ENCODE measurements at places on chromosomes 1 and 21.
A peak's percentile ranks its signal among the peaks of the same experiment; 100 is the strongest.

GRCh38 chr1:165637427-165637826, 6.4 kb downstream of the MGST3 start:
- peak; percentile 64 for DNase-seq

DNA sequence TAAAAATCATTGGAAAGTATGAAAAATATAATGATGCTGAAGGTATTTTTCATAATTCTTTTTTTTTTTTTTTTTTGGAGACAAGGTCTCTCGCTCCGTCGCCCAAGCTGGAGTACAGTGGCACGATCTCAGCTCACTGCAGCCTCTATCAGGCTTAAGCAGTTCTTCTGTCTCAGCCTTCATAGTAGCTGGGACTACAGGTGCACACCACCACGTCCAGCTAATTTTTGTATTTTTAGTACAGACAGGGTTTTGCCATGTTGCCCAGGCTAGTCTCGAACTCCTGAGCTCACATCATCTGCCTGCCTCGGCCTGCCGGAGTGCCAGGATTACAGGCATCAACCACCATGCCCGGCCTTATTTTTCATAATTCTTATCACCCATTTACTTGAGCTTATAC, 13.3 kb downstream of the SMAP2 start:
- DNase-seq: no peak

GRCh38 chr1:150973836-150974579, 627 bp downstream of the CERS2 start:
- DNase-seq: no peak

- DNase-seq: no peak
Measured at GRCh38 chr1:245687636-245688535, 533.1 kb downstream of the KIF26B start.

DNA sequence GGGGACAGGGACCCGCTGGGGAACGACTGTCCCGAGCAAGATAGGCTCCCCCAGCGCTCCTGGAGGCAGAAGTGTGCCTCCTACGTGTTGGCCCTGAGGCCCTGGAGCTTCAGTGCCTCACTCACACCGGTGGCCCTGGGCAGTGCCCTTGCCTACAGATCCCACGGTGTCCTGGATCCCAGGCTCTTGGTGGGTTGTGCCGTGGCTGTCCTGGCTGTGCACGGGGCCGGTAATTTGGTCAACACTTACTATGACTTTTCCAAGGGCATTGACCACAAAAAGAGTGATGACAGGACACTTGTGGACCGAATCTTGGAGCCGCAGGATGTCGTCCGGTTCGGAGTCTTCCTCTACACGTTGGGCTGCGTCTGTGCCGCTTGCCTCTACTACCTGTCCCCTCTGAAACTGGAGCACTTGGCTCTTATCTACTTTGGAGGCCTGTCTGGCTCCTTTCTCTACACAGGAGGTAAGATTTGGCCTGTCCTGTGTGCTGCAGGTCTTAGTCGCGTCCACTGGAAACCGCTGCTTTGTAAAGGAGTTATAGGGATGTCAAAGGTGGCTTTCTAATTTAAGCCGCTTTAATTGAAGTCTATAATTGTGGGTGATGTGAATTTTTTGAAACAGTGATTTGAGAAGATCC, 717 bp downstream of the UBIAD1 start:
- DNase-seq: no peak

DNA sequence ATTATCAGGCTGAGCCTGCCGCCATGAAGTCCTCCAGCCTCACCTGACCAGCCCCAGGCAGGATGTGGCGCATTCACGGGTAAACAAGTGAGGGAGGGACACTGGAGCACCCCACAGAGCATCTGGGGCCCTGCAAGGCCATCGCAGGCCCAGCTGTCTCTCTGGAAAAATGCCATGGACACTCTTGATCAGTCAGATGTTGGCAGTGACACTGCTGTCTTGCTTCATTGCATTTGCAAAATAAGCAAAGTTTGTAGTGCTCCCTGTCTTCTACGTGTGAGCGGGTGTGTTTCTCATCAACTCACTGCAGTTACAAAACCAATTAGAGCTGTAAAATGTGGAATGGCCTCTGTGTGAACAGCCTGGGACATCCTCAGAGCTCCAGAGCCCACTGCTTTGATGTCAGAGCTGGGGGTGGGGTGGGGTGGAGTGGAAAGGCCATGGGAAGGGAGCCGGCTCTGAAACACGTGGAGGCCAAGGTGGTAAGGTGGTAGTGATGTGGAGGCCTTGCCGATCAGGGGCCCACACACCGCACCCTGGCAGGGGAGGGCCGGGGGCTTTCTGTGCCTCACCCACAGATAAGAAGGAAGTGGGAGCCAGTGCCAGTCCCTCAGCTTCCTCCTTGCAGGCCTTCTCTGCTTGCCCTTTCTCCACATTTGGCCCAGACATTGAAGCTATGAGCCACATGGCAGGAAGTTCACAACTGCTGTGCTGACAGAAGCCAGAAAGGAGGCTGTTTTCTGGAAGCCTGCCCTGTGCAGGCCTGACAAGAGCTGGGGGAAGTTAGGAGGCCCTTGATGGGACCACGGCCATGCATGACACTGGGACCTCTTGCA, 254.9 kb downstream of the RHOU start:
- no peak for DNase-seq

DNA sequence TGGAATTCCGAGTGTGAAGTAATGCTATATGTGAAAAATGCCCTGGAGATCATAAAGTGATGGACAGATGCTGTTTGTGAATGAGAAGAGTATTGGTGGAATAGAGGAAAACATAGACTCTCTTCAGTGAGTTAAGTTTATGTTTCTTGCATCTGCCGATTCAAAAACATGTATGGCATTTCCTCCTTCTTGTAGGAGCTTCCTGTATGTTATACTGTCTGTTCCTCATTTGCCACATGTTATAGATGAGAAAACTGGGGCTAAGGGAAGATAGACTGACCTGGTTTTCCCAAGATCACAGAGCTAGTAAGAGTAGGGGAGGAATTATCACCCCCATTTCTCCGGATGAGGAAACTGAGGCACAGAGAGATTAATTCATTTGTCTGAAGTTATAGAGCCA, 41.1 kb upstream of the IL20 start:
- no peak for DNase-seq

DNA sequence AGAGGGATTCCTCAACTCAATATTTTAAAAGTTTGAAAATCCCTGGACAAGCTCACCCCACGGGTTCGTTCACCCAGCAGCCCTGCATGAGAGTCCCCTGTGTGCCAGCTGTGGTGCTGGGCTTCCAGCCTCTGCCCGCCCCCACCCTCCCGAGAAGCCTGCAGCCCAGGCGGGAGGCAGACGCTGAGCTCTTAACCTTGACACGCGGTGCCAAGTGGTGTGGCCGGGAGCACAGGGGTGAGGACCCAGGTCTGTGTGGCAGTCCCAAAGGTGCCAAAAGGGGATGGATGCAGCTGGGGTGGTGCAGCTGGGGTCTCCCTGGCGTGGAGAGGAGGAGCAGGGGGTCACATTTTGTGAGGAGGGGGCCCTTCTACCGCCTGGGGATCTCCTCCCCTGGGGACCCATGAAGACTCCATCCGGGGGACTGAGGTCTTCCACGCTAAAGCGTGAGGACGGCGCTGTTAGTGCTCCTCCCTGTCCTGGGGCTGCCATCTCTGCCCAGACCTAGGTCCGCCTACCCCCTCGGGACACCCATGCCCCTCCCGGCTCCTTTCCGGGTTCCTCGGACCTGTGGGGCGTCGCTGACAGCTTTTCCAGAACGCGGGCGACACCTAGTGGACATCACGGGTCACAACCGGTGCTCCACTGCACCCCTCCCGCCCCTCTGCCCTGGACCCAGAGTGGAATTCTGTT, 12.9 kb downstream of the PLA2G2F start:
- DNase-seq: no peak

- no peak for DNase-seq
Measured at GRCh38 chr1:229238674-229239415, 32.1 kb upstream of the RAB4A start.

DNA sequence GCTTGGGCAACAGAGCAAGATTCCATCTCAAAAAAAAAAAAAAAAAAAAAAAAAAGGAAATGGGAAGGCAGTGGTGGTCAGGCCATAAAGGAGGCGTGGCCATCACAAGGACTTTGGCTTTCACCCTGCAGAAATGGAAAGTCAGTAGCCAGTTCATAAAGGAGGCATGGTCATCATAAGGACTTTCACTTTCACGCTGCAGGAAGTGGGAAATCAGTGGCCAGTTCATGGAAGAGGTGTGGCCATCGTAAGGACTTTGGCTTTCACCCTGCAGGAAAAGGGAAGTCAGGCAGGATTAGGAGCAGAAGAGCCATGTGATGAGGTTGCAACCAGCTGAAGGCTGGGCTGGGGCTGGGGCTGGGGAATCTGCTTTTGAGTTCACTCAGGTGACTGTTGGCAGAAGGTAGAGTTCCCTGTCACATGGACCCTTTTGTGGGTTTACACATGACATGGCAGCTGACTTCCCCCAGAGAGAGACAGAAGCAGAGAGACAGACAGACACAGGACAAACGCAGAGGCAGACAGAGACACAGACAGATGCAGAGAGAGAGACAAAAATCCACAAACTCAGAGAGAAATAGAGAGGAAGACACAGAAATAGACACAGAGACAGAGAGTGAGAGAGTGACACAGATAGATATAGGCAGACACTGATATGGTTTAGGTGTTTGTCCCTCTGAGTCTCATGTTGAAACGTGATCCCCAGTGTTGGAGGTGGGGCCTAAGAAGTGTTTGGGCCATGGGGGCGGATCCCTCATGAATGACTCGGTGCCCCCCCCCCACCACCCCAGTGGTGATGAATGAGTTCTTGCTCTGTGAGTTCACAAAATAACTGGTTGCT, 263.9 kb upstream of the KAZN start:
- DNase-seq: no peak

- no peak for DNase-seq
Measured at GRCh38 chr21:26070822-26071425, 99.6 kb downstream of the APP start.

GRCh38 chr21:31335957-31336738, 7.9 kb downstream of the TIAM1 start:
- DNase-seq: no peak

DNA sequence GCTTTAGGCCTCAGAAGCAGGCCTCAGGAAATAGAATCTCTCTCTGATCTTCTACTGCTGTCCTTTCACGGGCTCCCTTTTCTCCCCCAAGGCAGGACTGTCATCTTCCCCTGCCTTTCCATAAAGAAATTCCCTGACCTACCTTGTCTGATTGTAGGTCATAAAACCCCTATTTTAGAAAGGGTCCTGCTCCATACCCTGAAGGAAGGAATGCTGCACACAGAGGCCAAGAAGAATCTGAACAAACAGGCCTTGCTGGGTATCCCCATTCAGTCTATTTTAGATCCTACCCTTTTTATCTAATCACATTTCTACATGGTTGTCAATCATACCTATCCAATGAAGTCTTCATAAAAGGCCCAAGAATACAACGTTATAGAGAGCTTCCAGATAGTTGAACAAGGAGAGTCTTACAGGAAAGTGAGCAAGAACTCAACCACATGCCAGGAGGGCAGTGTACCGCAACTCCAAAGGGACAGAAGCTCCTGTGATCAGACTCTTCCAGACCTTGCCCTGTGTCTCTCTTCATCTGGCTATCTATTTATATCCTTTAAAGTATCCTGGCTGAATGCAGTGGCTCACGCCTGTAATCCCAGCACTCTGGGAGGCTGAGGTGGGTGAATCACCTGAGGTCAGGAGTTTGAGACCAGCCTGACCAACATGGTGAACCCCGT, 93.1 kb downstream of the SLC16A1 start:
- DNase-seq: no peak

- DNase-seq: no peak
Measured at GRCh38 chr1:244863491-244864252, 671 bp downstream of the HNRNPU start.

DNA sequence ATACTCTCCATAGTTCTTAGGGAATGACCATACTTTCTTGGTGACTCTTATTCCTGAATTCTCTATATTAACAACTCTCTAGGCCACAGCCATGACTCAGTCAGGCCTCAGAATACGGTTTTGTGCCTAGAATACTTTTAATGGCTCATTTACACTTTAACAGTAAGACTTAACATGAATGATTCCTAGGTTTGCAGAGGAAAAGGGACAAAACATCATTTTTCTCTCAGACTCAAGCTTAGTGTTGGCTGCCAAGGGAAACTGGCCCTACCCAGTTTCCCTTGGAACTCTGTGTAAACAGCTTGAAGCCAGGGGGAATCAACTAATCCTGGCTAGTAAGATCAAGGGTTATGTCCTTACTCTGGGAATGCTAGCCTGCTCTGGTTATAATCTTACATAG, 164.9 kb upstream of the PKN2 start:
- no peak for DNase-seq

GRCh38 chr1:32992489-32993323, 28.1 kb upstream of the RNF19B start:
- DNase-seq: no peak

GRCh38 chr1:76018045-76018444, 56.5 kb upstream of the ST6GALNAC3 start:
- no peak for DNase-seq

GRCh38 chr1:205318231-205318991, 3.1 kb downstream of the NUAK2 start:
- DNase-seq: no peak

GRCh38 chr1:23597635-23598388, 38.5 kb upstream of the ID3 start:
- no peak for DNase-seq

All from pulmonary artery endothelial cell (primary cell).